ENCODE measurements at places on chromosomes 2 and 18. TPM values are rescaled to one million over a fixed set of nuclear protein-coding genes. Genes with fewer than 3 reads are reported as not detected.

The UGT1A9 gene
- total RNA-seq = not detected

The NGEF gene
- total RNA-seq = 0.58 TPM

The IL36G gene
- not detected for total RNA-seq

The FOSL2 gene
- 96.4 TPM for total RNA-seq

The TUBA3E gene
- total RNA-seq = not detected

The DYNAP gene
- not detected for total RNA-seq

The KCNG2 gene
- total RNA-seq = not detected

The HPCAL1 gene
- total RNA-seq = 71.4 TPM

The DNER gene
- total RNA-seq = not detected

The PROM2 gene
- total RNA-seq = 0.18 TPM

The TUBA4B gene
- not detected for total RNA-seq

The HOXD4 gene
- not detected for total RNA-seq

The CYS1 gene
- 0.40 TPM for total RNA-seq

The MRO gene
- total RNA-seq = not detected

The POTEI gene
- total RNA-seq = not detected

The C2orf78 gene
- not detected for total RNA-seq

The SCG2 gene
- 0.15 TPM for total RNA-seq

The TNFAIP6 gene
- total RNA-seq = not detected

The LRATD1 gene
- total RNA-seq = not detected

The NR4A2 gene
- total RNA-seq = 3.4 TPM

The CASP10 gene
- 47.8 TPM for total RNA-seq

The GATA6 gene
- not detected for total RNA-seq

The MDH1B gene
- 0.08 TPM for total RNA-seq

The CPO gene
- not detected for total RNA-seq

The C1GALT1C1L gene
- not detected for total RNA-seq

The PLGLB1 gene
- 2.8 TPM for total RNA-seq

The IL1R2 gene
- 0.81 TPM for total RNA-seq

The CFAP53 gene
- 0.50 TPM for total RNA-seq

The SPR gene
- 0.71 TPM for total RNA-seq

The COLEC11 gene
- not detected for total RNA-seq

The SESTD1 gene
- 14.7 TPM for total RNA-seq

The VWC2L gene
- not detected for total RNA-seq

The TSGA10 gene
- total RNA-seq = 3.7 TPM

The MATN3 gene
- not detected for total RNA-seq

The SERPINB12 gene
- total RNA-seq = not detected

The PLB1 gene
- total RNA-seq = 1.1 TPM

The MSTN gene
- not detected for total RNA-seq

The SLC8A1 gene
- 0.45 TPM for total RNA-seq

The TEX44 gene
- not detected for total RNA-seq

The TMEM247 gene
- total RNA-seq = not detected

The LINC00305 gene
- total RNA-seq = not detected

The SLC5A7 gene
- total RNA-seq = not detected

The SLC9A4 gene
- 0.15 TPM for total RNA-seq

All from activated CD4-positive, alpha-beta memory T cell treated with anti-CD3 and anti-CD28 coated beads, Interleukin-2, amount 10 ng/mL, durations not matched to agents 7 days and 5 days (primary cell).